ENCODE measurements at places on chromosomes 7 and 10. TPM values are rescaled to one million over a fixed set of nuclear protein-coding genes. Genes with fewer than 3 reads are reported as not detected.

The THSD7A gene
- 2.5 TPM for total RNA-seq

The CTNNA3 gene
- not detected for total RNA-seq

The VSIR gene
- total RNA-seq: 20.6 TPM

The IDI2 gene
- not detected for total RNA-seq
